RPMI7951 (cell line): ENCODE measurements at places on chromosomes 5 and 9. TPM values are rescaled to one million over a fixed set of nuclear protein-coding genes. Genes with fewer than 3 reads are reported as not detected.
A peak's percentile ranks its signal among the peaks of the same experiment; 100 is the strongest.

DNA sequence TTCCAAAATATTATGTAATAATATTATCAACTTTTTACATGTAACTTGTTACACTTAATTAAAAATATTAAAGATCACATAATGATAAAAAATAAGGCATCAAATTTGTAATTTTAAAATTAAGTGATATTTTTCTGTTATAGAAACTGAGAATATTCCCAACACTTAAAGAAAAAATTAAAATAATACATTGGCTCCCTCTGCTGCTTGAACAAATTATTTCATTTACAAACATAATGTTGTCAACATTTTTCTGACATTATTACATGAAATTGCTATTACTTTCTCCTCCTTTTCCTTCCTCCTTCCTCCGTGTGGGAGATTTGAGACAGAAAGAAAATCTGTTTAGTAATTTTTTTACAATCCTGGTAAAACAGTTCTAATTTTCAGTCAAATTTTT lies 42.3 kb downstream of the RNF180 start:
- peak; percentile 11 for DNase-seq

DNA sequence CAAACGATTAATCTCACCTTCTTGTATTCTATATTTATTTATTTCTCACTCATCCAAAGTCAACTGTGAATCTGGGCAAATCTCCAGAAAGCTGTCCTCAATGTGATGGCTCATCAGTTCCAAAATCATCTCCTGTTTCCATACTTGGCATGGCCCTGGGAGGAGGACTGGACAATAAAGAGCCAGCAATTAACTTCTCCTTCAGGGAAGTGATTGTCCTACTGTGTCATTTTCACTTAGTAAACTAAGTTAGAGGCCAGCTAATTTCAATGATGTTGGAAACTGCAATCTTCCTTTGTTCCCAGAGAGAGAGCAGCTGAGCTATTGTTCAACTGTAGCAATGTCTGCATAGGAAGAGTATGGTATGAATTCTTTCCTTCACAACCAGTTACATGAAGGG lies 17.5 kb downstream of the CDH12 start:
- DNase-seq: no peak

Gene ESM1
- 0.12 TPM in 1 of 2 replicates, not detected in the other for total RNA-seq

Gene ANKRD34B
- not detected in 2 replicates for total RNA-seq

GRCh38 chr5:173710528-173710927 lies 94.1 kb upstream of the BOD1 start:
- no peak for DNase-seq

DNA sequence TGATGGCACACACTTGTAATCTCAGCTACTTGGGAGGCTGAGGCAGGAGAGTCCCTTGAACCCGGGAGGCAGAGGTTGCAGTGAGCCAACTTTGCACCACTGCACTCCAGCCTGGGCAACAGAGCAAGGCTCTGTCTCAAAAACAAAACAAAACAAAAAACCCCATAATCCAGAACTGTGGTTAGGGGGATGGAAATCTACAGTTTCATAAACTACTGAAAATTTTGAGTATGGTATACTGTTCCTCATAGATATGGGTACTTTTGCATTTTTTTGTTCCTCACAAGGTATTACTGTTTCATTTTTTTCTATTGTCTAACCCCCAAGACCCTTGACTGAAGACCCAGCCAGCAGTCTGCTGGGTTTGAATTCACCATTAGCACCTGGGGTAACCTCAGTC lies 52.2 kb upstream of the MAP3K1 start:
- DNase-seq: no peak

DNA sequence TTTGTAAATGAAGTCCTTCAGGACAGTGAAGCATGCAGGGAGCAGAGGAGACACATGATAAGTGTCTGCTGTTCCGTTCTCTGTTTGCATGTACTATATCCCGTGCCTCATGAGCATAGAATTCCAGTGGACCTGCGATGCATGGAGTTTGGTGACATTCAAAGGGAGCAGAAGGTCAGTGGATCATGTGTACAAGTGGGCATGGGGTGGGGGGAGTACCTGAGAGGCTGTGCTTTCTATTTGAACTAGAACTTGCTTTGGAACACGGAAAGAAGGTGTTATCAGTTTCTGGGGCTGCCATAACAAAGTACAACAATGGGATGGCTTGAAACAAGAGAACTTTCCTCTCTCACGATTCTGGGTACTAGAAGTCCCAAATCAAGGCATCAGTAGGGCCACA lies 5.1 kb upstream of the CCNJL start:
- no peak for DNase-seq

- no peak for DNase-seq
Observed at GRCh38 chr9:99475401-99476065, 253.5 kb downstream of the SEC61B start.

DNA sequence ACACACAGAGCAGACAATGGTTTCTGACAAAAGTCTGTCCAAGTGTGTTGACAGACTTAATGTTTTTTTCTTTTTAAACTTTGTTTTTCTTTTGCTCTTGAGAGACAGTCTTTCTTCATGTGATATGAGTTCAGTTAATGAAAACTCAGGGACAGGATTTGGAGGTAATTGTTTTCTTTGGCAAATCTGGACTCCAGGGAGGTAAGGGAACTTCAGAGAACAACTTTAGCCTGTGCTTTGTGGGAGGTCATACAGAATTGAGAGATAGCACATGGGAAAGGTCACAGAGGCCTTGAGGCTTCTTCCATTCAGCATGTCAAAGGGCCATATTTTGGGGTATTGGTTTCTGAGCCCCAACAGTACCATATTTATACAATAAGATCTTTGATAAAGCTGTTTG lies 9.3 kb downstream of the C9orf153 start:
- no peak for DNase-seq

- no peak for DNase-seq
Observed at GRCh38 chr5:145951071-145951470, 14.7 kb downstream of the SH3RF2 start.

Gene TMEM171
- 9.4 and 11.9 TPM in 2 replicates for total RNA-seq

DNA sequence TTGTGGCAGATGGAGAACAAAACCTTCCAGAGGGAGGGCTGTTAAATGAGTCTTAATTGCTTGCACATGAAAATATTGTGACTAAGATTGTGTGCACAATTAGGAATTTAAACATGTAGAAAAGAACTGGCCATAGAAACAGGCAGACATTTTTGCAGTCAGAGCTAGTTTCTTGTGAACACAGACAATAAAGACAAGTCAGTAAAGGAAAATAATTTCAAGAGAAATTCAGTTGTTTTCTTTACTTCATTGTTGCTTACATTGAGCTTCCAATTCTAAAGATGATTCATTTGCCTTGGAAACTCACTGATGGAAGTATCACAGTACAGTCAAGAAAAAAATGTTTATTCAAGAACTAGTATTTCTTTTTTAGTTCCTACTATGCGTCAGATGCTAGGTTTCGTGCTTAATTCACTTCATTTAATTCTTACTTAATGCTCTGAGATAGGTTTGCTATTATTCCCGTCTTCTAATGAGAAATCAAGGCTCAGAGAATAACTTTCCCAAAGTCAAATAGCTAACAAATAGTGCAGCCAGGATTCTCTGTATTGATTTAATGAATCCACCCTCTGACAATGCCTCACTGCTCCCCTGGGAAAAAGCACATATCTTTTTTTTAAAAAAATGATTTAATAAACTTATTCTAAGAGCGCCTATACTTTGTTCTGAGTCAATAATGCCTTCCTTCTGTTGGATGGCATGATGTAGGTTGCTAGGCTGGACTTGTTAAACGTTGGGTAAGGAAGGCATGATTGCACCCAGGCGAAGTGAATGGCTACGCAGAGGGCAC lies 581.4 kb downstream of the RAB3C start:
- DNase-seq: no peak

Gene LURAP1L
- total RNA-seq: 0.98 and 1.8 TPM in 2 replicates

Gene LCN9
- total RNA-seq: not detected in 2 replicates

DNA sequence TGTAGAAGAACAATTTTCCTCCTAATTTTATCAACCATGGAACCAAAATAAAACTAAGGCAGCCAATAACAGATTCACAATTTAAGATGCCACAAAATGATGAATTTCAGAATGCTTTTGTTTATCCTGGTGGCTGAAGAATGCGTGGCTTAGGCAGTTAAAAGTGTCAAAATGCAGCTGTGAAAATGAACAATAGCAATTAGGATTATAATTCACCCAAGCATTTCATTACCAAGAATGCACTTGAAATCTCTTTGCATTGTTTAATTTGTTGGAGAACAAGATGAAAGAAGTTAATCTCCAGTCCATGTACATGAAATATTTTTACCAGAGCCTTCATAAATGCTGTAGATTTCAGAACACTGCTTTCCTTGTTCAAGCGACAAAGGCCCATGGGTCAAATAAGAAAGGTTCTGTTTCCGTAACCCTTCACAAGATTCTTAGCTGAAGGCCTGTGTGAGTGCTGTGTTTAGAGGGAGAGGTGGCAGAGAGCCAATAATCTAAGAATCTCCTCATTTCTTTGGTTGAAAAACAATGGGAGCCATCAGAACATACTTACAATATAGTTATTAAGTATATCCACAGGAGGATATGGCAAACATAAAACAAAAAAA lies 39.3 kb downstream of the CLINT1 start:
- DNase-seq: no peak

- no peak for DNase-seq
Observed at GRCh38 chr5:158235159-158235547, 376.2 kb upstream of the CLINT1 start.
